ENCODE measurements at places on chromosomes 11 and 22. TPM values are rescaled to one million over a fixed set of nuclear protein-coding genes. Genes with fewer than 3 reads are reported as not detected.

DNA sequence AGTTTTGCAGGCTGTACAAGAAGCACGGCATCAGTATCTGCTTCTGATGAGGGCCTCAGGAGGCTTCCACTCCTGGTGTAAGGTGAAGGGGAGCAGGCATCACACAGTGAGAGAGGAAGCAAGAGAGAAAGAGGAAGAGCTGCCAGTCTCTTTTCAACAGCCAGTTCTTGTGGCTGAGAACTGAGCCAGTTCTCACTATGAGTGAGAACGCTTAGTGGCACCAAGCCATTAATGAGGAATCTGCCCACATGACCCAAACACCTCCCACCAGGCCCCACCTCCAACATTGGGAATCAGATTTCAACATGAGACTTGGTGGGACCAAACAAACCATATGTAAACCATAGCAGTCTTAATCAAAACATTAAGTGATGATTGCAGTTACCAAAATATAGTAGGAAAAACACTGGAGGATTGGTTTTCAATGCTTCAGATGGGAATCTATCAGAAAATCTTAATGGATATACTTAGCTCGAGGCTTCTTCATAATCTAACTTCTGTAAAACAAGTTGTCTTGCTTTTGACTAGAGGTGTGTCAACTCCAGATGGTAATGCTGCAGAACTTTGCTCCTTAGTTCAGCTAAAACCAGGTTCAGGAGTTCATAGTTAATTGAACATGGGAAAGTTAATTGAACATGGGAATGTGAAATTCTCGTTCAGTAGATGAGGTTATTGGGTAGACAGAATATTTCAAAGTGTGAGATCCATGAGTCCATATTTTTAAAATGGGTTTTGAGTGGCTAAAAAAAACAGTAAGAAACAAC is 12.2 kb downstream of the FAR1 start:
- H3K27me3 ChIP-seq, result no peaks in the 10 kb centered on the region
- no peaks in the 10 kb centered on the region for H3K4me1 ChIP-seq
- no peak overlapping the region for H3K4me3 ChIP-seq

GRCh38 chr22:45828841-45829240 is 148.1 kb downstream of the WNT7B start:
- no peak overlapping the region for H3K27ac ChIP-seq
- H3K4me1 ChIP-seq, result no peaks in the 10 kb centered on the region
- H3K4me3 ChIP-seq, result no peak overlapping the region

- no peaks in the 10 kb centered on the region for H3K27me3 ChIP-seq
- H3K27ac ChIP-seq, result no peak overlapping the region
- DNase-seq, result peak; percentile 50
- H3K4me1 ChIP-seq, result no peaks in the 10 kb centered on the region
- H3K4me3 ChIP-seq, result no peak overlapping the region
Measured at GRCh38 chr11:68042219-68043028, 3.6 kb downstream of the TCIRG1 start.

Gene TIMP3
- total RNA-seq, result 818 TPM

Gene OR2AG1
- not detected for total RNA-seq
